ENCODE measurements at places on chromosomes 2 and 18.

- DNase-seq = no peak
Observed at GRCh38 chr2:157911246-157911645, 35.1 kb upstream of the ACVR1 start.

DNA sequence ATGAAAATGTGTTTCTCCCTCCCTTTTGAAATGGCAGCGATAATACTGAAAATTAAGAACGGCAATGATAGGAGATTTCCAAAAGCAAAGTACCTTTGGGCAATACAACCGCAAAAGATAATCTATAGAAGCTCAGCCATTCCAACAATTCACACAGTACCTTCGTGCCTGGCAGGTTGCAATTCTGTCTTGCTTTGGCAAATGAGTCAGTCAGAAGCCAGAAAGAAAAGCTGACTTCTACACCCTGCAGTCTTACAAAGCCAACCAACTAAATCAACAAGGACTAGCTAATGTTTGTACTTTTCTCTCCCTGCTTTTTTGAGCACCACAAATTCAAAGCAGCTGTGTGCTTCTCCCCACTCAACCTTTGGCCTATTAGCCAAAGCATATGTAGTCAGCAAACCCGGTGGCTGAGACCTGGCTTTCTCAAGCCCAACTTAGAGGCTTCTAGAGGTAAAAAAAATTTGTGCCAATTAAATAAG lies 25.7 kb upstream of the ID2 start:
- DNase-seq = no peak

DNA sequence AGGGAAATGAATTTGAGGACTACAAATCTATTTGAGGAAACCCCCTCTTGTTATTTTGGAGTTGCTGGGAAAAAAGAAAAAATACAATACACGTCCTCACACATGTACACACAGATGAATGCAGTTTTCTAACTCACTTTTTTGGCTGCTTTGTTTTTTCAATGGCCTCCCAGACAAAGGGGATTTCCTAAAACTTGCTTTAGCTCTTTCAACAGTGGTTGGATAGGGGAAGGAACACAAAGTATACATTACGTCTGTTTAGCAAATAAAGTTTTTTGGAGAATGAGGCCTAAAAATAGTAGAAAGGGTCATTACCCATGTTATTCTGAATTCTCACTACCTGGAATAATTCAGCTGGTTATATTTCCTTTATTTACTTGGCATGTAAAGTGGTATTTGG lies 125.3 kb upstream of the ITGB6 start:
- no peak for DNase-seq

DNA sequence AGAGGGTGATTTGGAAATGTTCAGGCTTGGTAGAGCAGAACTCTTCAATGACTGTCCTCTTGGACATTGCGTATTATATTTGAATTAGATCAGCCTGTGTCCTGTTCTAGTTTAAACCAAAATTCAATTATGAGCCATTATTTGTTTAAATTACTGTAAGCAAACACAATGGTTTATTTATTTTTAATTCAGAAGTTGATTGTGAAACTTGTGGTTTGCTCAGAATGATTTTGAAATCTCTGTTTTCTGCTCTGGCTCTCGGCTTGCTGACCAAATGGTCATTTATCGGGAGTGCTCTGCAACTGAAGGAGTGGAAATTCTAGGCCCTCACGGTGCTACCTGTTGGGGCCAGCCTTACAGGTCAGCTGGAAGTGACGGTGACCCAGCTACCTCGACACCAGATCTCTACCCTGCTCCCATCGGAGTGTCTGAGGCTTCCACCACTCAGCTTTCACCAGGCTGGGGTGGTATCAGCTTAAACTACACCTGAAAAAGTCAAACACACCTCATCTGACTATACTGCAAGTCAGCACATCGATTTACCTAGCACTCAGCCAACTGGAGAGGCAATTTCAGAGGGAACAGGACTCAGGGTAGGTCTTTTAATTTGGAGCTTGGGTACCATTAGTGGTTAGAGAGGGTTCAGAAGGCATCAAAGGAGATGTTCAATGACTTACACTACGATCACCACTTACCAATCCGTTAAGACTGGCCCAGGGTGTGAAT lies 36.8 kb upstream of the GPD2 start:
- DNase-seq = no peak

DNA sequence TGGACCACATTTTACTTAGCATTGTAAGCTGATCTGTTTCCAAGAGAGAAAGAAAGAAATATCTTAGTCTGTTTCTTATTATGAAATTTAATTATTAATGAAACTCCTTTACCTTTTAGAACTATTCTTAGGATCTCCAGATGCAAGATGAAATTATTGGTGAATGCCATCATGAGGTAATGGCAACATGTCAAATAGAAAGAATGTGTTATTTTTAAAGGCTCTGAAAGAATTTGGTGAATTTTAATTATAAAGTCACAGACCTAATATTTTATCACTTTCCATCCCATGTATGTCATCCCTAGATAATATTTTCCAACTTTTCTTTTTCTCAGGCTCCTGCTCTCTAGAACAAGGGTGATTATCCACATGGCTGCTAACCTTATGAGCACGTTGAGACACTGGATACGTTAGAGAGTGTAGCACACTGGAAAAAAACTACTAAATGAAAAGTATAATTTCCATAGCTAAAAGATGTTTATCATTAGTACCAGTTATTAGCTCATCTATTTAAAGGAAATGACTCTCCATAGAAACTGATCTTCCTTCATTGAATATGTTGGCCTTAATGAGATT lies 95.2 kb upstream of the SCG2 start:
- DNase-seq = no peak

- no peak for DNase-seq
Observed at GRCh38 chr2:168789776-168790175, 12.7 kb upstream of the NOSTRIN start.

GRCh38 chr18:37524139-37524497 lies 41.5 kb downstream of the CELF4 start:
- DNase-seq = no peak

- no peak for DNase-seq
Observed at GRCh38 chr18:46397174-46397573, 259.8 kb downstream of the LOXHD1 start.

DNA sequence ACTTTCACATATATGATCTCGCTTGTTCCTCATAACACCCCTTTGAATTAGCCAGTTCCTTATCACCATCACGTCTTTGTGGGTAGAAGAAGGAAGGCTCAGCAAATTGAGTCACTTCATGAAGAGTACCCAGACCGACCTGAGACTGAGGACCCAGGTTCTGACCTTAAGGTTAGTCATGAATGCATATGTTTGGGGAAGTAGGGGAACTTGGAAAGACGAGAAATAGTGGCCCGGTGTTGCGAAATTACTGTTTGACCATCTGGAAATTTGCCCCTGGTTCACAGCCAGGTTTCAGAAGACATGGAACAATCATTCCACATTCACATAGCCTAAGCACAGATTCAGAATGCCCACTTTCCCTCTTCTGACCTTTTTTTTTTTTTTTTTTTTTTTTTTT lies 59.8 kb downstream of the MEIS1 start:
- DNase-seq = no peak

DNA sequence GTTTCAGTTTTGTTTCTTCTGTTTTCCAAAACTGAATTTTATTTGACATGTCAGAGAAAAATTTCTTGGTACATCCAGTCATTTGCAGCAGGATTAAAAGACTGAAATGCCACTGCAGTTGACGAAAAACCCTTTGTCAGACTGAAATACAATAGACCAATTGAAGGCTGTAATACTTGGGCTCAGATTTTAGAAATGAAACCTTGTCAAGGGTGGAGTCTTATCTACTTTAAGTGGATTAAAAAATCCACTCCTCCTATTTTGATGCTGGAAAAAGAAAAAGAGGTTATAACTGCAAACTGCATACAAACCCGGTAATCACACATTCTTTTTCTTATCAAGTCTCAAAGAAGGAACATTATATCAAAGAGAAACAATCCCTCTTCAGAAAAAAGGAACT lies 80.2 kb upstream of the NEUROD1 start:
- DNase-seq = no peak

- no peak for DNase-seq
Observed at GRCh38 chr2:68280796-68281195, 28.5 kb upstream of the PPP3R1 start.

DNA sequence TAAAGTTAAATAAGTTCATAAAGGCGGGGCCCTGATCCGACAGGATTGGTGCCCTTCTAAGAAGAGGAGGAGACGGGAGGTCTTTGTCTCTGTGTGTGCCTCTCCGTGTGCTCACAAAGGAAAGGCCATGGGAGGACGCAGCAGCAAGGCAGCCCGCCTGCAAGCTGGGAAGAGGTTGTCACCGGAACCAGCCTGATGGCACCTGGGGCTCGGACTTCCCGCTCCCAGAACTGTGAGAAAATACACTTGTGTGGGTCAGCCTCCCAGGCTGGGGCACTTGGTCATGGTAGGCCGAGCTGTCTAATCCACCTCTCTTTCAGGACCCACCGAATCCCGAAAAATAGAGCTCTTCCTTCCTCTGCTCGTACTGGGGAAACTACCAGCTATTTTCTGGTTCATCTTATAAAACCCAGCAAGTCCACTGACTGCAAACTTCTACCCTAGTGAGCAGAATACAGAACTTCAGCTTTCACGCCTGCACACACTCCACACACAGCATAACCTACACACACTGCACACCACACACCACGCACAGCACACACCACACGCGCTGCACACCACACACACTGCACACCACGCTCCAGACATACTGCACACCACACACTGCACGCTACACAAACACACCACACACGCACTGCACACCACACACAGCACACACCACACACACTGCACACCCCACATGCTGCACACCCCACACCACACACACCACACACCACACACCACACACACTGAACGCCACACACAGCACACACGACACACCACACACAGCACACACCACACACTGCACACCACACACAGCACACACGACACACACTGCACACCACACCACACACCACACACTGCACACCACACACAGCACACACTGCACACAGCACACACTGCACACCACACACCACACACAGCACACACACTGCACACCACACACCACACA lies 58.1 kb downstream of the ASB1 start:
- no peak for DNase-seq

DNA sequence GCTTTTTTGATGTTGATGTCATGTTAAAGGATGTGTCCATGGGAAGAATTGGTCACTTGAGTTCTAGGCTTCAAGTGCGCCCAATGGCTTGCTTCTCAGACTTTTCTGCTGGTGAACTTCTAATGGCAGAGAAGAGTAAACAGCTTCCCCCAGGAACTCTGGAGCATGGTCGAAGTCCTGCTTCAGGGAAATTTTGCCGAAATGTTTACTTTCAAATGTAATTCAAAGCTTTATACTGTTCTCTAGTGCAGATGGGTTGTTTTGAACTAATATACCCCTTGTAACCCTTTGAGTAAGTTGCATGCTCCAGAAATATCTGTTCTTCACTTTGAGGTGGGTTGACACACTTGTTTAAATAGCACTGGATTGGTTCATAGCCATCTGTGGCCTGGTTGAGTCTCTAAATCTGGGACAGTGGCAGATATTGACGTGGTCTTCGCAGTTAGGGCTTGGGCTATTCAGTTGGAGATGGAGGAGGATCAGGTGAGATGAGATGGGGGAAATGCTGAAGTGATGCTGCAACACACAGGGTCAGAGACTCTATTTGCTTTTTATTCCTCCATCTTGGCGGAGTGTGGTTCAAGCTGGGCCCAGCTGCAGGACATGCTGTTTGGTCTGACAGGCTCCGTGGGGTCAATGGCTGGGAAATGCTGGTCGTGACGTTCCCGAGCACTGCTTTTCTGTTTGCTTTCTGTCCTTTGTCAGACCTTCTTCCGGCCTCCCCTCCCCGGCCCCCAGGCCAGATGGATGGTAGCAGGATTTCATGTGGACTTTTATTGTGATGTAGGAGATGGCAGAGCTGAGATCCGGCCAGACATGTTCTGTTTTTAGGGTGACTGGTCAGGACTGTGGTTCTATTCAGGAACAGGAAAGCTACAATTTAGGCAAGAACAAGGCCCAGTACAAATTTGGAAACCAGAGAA lies 35.9 kb downstream of the MYO1B start:
- DNase-seq = no peak

GRCh38 chr2:121471532-121472469 lies 58.9 kb upstream of the RNU4ATAC start:
- no peak for DNase-seq

- DNase-seq = no peak
Observed at GRCh38 chr2:11031876-11032275, 120.1 kb downstream of the KCNF1 start.

DNA sequence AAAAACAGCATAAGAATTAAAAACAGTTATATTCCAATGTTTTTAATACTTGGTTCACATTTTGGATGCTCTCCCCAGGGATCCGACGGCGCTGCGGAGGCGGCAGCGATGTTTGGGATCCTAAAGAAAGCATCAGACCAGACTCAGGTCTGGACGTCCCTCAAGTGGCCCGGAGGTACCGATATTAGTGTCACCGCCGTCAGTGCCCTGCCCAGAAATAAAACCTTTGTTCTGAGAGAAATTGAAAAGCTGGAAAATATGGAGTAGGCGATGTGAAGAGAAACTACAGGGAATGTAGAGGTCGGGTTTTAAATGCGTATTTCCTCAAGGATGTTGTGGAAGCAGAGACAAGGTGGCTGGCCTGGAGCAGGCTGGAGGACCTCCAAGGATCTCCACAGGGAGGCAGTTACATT lies 683 bp upstream of the TBC1D8 start:
- DNase-seq = no peak

DNA sequence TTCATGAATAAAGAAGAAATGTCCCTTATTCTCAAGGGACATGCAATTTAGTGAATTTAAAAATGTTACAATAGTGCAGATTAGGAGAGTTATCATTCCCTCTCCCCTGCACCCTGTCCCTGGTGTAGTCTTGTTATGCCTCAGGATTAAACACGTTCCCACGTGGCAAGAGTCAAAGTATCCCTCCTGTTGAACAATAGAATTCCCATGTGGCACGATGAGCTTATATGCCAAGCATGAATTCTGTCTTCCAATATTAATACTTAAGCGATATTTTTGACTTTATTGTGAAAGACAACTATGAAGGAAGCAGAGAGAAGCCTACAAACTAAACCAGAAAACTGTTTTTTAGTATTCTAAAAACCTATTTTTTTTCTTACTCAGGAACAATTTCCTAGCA lies 36.7 kb upstream of the SPAG16 start:
- DNase-seq = no peak

GRCh38 chr2:241473399-241473798 lies 35.0 kb downstream of the STK25 start:
- no peak for DNase-seq

DNA sequence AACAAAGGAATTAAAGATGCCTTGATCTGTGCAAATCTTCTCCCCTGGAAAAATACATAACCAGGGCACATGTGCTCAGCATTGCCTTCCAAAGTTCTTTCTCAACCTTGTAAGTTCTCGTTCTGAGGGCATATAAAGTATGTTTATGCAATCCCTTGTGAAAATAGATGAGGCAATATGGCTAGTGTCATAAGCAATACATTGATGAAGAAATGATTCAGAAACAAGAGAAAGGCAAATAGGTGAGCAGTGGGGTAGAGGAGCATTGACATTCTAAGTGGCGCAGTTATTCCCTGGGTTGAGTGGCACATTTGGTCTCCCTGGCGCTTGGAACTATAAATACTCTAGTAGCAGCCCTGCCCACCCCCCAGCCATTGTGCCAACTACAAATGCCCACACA lies 57.4 kb upstream of the PGAP1 start:
- no peak for DNase-seq

GRCh38 chr2:158213773-158214172 lies 112.1 kb downstream of the UPP2 start:
- no peak for DNase-seq

- DNase-seq = peak; percentile 35
Observed at GRCh38 chr2:196515051-196515450, 124.5 kb upstream of the CCDC150 start.

Measured in NCI-H2029 treated with DMSO at 0.1 percent for 48 hours (cell line).